ENCODE measurements at places on chromosomes 11 and 22. TPM values are rescaled to one million over a fixed set of nuclear protein-coding genes. Genes with fewer than 3 reads are reported as not detected.

Gene SCN3B
- 0.26 TPM for total RNA-seq

Gene OR5AR1
- total RNA-seq = not detected

Gene UPK3A
- not detected for total RNA-seq

DNA sequence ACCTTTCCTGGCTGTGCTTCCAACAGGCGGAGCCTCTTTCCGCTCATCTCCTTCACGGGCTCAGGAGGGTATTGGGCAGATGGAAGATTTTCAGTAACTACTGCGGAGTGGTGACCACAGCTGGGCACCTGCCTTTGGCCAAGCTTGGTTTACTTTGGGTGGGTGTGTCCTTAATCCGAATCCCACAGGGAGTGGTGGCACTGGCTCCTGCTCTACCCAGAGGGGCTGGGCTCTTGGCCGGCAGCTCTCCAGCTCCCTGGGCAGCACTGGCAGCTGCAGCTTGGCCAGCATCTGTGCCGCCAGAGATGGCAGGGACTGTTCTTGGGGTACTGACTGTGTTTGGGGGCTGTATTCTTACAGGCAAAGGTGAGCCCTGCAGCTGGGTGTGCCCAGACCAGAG is 29.8 kb downstream of the BID start:
- DNase-seq = no peak

DNA sequence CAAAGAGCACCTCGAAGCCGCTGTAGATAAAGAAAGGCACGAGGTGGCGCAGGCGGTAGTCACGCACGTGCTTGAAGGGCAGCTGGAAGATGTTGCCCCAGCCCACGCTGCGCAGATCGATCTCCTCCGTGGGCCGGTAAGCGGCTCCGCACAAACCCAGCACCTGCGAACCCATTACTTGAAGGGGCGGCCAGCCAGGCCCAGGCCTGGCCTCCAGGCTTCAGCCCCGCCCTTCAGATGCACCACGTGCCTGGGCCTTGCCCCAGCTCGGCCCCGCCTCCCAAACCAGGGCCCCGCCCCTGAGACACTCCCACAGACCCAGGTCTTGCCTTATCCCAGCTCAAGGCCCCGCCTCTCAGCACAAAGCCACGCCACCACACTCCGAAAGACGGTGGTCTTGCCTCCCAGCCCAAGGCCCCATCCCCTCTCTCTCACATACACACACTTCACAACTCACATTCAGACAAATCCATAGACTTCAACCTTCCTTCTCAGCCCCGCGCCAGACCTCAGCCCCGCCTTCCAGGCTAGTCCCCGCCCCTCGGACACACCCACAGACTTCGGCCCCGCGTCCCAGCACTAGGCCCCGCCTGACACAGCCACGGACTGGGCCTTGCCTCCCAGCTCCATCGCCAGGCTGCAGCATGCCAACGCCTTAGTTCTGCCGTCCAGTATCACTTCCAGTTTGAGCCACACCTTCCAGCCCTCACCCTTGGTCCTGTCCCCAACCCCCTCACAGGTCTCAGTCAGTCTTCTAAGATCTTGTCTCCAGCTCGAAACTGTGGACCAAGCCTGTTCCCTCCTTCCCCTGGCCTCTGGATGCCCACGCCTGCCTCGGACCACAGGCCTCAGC is 7.0 kb downstream of the UNC93B1 start:
- DNase-seq = peak; percentile 56
